ENCODE measurements at places on chromosomes 12 and 14.

- no peak for DNase-seq
These were observed 158.2 kb upstream of the C14orf180 start for GRCh38 chr14:104421401-104421821.

DNA sequence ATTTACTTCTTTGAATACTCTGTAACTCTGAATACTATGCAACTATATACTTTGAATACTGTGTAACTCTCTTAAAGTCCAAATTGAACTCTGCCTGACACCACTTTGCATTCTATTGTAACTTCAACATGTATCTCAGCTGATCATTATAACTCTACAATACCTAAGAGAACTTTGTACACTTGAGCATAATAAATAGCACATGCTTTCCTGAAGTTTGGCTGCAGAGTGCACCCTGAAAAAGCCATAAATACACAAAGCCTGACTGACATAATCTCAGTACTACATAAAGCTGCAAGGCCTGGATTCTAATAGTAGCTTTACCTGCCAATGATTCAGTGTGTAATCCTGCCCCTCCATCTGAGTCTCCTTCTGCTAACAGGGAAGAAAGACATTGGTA is 21.3 kb upstream of the COX16 start:
- DNase-seq: no peak

GRCh38 chr14:87813686-87814085 is 179.3 kb downstream of the GALC start:
- no peak for DNase-seq

- no peak for DNase-seq
These were observed 28.5 kb upstream of the ANO2 start for GRCh38 chr12:5973461-5974115.

DNA sequence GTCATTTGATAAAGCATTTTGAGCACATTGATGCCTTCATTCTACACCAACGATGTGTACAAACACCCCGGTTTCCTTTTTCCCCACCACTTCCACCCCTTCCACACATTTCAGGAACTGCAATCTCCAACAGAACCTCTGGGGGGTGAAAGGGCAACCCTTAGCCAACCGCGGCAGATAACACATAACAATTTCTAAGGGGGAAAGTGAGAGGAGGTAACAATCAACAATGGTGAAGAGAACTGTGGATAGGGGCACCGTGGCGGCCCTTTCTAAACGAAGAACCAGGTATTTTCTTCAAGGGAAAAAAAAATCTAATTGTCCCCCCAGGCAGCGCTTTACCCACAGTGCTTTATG is 1.1 kb downstream of the KITLG start:
- no peak for DNase-seq

DNA sequence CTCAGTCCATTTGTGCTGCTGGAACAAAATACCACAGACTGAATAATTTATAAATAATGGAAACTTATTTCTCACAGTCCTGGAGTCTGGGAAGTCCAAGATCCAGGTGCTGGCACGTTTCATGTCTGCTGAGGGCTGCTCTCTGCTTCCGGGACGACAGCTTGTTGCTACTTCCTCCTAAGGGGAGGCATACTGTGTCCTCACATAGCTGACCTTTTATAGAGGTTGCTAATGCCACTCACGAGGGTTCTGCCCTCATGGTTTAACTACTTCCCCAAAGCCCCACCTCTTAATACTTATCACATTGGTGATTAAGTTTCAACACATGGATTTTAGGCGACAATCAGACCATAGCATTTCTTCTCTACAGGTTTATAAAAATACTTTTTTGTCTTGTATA is 411.1 kb downstream of the NRXN3 start:
- no peak for DNase-seq

Measured in fibroblast of skin of abdomen (primary cell).